ENCODE measurements at places on chromosomes 12 and 14.

DNA sequence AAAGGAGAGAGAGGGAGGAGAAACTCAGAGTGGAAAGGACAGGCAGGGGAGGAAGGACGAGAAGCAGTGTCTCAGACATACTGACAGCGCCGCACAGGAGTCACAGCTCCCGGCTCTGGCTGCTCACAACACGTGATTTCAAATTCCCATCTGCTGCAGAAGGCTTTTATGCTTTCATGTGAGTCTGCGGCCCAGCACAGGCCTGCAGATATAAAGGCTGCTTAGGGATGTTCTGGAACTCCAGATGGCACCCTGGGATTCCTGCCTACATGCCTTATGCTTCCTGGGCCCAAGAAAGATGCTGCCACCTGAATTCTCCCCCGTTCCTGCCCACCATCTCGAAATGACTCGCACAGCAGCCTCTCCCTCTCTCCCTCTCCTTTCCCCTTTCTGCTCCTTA lies 89.6 kb downstream of the NUAK1 start:
- DNase-seq, result no peak

GRCh38 chr14:61754627-61755381 lies 7.4 kb upstream of the SNAPC1 start:
- DNase-seq, result no peak

DNA sequence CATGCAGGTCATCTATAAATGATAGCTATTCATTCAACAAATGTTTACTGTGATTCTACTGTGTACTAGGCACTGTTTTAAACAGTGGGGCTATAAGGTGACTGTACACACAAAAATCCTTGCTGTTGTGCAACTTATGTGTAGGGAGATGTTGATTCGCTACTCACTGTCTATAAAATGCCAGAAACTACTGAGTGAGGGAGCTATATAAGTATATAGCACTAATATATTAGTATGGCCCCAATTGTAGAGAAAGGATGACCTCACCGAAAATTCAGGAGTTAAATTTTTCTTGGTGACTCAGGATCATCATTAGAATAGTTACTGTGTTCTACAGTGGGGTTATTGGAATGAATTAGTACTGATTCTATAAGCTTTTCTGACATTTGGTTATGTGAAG lies 117.4 kb downstream of the TGFB3 start:
- DNase-seq, result no peak

DNA sequence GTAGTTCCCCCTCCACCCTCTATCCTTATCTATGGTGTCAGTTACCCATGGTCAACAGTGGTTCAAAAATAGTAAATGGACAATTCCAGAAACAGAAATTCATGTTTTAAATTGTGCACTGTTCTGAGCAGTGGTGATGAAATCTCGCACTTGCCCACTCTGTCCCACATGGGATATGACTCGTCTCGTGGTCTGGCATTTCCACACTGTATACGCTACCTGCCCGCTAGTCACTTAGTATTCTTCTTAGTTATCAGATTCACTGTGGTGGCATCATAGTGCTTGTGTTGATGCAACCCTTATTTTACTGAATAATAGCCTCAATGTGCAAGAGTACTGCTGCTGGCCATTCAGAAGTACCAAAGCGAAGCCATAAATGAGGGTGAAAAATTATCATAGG lies 507.0 kb downstream of the SNAPC1 start:
- no peak for DNase-seq

GRCh38 chr12:818733-819132 lies 66.4 kb downstream of the WNK1 start:
- no peak for DNase-seq

GRCh38 chr12:119803381-119803791 lies 73.7 kb downstream of the CIT start:
- DNase-seq, result no peak

DNA sequence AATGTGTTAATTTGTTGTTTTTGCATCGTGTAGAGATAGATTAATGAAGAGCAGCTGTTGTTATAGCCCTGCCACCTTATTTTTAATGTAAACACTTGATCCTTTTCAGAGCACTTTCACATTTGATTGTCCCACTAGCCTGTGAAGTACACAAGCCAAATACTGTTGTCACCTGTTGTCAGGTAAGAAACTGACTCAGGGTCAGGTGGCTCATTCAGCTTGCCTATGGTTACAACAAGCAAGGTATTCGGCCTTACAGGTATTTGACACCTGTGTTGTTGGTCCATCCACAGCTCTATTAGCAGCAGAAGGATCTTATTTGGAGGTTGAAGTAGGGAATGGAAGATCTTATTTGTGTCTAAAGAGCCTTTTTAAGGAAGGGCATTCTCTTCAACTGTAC lies 108.9 kb downstream of the GPR135 start:
- no peak for DNase-seq

DNA sequence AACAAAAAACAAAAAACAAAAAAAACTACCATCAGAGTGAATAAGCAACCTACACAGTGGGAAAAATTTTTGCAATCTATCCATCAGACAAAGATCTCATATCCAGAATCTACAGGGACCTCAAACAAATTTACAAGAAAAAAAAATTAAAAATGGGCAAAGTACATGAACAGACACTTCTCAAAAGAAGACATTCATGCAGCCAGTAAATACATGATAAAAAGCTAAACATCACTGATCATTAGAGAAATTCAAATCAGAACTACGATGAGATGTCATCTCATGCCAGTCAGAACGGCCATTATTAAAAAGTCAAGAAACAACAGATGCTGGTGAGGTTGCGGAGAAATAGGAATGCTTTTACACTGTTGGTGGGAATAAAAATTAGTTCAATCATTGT lies 466.5 kb upstream of the ATXN7L3B start:
- no peak for DNase-seq

- DNase-seq, result no peak
Measured at GRCh38 chr14:68516342-68516741, 276.5 kb downstream of the ZFP36L1 start.

- DNase-seq, result no peak
Measured at GRCh38 chr12:113173081-113173698, 12.1 kb downstream of the DDX54 start.

DNA sequence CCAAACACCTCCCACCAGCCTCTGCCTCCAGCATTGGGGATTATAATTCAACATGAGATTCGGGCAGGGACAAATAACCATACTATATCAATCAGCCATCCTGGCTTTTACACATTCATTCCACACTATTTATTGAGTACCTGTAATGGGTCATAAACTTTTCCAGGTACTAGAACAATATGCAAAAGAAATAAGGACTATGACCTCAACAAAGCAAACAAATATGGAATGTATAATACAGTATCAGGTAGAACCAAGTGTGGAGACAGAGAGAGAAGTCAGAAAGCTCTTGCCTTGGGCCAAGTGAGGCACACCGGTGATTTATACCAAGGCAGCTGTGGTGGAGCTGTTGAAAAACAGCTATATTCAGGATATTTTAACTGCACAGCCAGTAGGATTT lies 116.3 kb downstream of the TSPAN8 start:
- DNase-seq, result no peak

- no peak for DNase-seq
Measured at GRCh38 chr14:89625731-89626232, 208.7 kb upstream of the FOXN3 start.

DNA sequence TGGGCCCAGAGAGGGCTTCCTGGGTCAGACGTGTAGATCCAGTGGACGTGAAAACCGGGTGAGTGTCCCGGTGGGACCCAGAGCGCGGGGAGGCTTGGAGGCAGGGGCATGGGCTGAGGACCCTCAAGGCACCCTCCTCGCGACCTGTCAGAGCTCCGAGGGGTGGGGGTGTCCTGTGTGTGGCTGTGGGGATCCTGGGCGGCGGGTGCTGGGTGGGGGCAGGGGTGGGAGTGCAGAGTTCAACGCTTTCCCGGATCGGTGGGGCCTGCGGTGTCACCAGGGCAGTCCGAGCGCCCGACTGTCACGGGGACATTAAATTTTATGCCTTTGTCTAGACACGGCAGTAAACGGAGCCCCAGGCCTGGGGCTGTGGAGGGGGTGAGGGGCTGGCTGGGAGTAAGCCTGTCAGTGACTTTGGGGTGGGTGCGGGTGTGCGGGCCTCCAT lies 1.0 kb downstream of the TMEM121 start:
- peak; percentile 32 for DNase-seq

DNA sequence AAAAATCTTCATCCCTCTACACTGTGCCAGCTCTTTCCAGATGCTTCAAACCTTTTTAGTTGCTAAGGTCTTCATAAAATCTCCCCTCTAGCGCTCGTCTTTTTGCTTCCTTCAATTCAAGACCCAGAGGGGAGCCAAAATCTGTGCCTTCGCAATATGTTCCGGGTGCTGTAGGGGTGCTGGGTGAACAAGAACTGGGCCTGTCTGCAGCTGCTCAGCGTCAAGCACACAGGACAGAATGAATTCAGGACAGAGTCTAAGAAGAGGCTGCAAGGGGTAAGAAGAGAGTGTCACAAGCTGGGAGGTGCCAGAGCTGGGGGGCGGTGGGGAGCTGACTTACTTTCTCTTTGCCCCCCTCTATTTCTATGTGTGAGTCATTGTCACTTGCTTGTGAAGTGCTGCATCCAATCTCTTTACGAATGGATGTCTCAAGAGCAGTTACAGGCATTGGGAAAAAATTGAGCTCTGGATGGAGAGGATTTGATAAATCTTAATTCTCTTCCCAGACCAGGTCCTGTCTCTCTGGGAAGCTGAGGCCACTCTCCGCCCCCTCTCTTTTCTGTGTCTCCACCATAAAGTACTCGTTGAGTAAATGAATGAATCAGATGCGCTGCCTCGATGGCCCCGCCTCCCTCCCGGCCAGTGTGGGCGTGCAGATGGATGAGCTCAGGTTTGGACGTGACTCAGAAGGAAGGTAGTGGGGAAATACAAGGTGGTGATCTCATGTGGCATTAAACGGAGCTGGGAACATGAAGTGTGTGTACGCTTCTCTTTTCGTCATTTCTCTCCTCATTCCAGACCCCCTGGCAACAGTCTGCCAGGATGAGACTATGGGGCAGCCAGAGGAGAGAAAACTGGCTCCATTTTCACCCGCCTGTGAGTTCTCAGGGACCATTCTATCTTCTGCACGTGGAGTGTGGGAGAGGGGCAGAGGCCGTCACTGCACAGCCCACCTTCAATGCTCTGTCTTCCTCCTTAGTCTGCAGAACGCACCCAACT lies 91.3 kb downstream of the TSPAN9 start:
- DNase-seq, result peak; percentile 34

DNA sequence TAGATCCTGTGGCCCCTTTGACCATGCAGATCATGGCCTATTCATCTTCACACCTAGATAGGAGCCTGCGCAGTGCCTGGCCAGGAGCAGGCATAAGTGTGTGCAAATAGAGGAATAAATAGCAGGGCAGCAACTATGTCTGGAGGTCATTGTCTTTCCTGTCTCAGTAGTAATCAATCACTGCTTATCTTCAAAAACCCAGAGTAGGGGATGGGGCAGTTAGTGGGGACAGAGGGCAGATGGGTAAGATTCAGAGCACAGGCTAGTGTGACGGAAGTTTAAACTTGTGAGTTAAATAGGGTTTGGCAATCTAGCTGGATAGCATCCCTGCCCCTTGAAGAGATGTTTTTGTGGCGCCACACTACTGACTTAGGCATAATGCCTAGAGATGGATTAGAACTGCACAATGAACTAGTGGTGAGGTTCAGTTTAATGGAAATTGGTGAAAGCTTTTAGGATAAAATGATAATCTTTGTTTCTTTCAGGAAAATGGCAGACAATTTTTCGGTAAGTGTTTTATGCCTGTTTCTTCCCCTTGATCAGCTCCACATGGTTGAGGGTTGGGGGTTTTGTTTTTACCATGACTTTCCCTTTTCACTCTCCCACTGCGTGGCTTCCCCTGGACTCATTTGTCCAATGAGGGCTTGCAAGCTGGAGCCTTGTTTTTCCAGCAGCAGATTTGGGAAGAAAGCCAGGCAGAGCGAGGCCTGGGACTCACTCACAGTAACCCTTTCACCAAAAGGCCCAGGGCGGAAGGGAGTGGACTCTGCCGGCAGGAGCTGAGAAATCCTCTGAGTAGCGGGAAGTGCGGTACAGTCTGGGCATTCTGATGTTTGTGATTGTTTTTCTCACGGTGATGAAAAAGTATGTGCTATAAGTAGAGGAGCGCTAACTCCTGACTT lies 8.1 kb downstream of the LGALS3 start:
- DNase-seq, result no peak

GRCh38 chr12:27940756-27941402 lies 31.7 kb downstream of the PTHLH start:
- DNase-seq, result peak; percentile 74

- DNase-seq, result no peak
Measured at GRCh38 chr12:7905071-7905470, 30.9 kb downstream of the SLC2A3 start.

DNA sequence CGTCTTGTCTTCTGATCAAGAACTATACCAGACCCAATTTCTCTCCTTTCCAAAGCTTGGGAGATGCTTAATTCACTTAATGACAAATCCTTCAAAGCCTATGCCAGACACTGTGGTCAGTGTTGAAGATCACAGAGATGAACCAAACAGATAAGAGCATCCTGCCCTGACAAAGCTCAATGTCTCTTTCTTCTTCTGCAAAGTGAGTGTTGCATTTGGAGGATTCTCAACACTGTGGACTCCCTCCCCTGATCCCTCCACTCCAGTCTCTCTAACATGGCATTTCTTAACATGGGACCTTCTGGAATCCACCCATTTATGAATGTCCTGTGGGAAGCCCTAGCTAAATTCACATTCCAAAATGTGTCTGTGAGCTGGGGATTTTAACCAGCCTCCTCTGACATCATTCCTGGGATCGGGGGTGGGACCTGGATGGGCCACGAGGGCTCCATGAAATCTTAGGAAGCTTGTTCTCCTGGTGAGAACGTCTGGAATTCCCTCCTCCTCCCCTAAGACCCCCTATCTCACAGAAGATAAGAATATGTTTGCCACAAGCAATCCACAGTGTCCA lies 20.3 kb downstream of the SYNE3 start:
- no peak for DNase-seq

DNA sequence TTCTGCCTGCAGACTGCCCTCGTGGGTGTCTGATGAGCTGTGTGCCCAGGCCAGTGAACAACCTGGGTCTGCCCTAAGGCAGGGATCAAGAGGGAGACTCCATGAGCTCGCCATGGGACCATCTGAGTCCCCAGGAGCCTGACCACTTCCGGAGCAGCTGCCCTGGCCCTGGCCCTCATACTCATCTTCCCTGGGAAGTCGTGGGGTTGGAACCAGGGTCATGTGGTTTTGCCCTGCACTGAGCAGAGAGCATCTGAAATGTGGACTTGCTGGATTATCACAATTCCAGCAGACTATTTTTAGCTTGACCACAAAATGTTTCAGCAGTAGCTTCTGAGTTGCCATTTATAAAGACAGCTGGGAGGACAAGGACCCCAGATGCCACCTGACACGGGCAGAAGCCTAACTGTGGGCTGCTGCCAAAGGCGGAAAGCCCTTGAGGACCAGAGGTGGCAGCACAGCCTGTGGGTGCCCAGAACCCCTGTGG lies 6.7 kb downstream of the BTBD6 start:
- no peak for DNase-seq

GRCh38 chr12:52818887-52819420 lies 5.0 kb upstream of the KRT4 start:
- no peak for DNase-seq

DNA sequence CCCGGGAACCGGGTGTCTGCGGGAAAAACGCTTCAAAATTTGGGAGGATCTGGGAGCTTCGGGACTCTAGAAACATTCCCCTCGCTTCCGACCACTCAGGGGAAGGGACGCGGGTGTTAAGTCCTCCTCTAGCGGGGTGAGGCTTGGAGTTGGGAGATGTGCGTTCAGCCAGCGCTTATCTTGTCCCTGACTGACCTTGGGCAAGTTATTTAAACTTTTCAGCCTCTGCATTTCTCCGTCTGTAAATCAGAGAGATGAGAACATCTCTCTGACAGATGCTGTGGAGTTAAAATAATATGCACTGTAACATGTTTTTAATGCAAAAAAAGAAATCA lies 76.9 kb upstream of the ANO4 start:
- no peak for DNase-seq

All from activated CD4-positive, CD25-positive, alpha-beta regulatory T cell treated with anti-CD3 and anti-CD28 coated beads, Interleukin-2, amount 50 U/mL, for 72 hours (primary cell).